ENCODE measurements at places on chromosomes 5 and 9.

- no peak for DNase-seq
Observed at GRCh38 chr5:116273448-116274242, 188.8 kb downstream of the COMMD10 start.

GRCh38 chr5:145176041-145176440 lies 659.1 kb downstream of the PRELID2 start:
- no peak for DNase-seq

DNA sequence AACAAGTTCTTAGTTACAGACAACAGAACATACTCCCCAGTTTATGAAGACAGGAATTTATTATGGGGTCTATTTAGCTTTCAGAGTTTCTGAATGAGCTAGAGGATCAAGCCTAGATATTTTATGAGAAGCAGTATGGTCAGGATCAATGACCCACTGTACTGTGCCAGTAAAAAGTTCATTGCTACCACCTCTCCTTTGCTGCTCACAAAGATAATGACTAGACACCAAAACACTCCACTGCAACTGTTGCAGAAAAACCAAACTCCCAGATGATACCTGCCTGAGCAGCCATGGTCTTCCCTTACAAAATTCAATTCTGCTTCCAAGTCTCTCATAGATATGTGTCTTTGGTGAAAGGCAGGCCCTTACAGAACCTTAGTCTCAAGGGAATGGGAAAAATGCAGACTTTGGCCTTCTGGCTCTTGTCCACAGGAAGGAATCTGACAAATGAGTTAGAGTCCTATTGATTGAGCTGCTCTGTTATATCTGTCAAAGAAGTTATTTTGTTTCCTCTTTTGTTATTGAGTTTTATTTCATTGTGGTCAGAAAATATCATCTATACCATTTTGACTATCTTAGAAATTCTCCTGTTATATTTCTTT lies 74.7 kb upstream of the RASGRF2 start:
- DNase-seq: no peak

GRCh38 chr9:23538461-23539003 lies 287.5 kb downstream of the ELAVL2 start:
- DNase-seq: no peak

DNA sequence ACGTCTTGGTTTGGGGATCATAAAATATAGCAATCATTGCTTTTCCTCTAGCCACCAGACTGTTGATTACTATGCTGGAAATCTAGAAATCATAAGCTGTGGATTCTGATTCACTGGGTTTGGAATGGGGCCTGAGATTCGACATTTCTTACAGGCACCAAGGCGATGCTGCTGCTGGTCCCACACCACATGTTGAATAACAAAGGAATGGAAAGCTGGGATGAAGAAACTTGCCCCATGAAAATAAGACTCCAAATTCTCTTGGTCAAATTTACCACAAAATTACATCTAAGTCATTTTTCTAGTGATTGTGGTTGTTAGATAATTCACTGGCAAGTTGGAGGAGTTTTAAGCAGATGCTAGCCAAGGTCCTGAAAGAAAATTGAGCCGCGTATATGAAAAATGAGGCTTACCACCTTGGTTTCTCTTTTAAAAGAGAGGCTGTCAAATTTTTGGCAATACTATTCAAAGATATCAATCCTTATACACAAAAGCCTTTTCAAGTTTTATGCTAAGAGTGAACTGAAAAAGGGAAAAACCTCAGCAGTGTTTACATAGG lies 23.0 kb upstream of the MEIKIN start:
- DNase-seq: no peak

- no peak for DNase-seq
Observed at GRCh38 chr5:168656633-168657032, 77.5 kb upstream of the PANK3 start.

DNA sequence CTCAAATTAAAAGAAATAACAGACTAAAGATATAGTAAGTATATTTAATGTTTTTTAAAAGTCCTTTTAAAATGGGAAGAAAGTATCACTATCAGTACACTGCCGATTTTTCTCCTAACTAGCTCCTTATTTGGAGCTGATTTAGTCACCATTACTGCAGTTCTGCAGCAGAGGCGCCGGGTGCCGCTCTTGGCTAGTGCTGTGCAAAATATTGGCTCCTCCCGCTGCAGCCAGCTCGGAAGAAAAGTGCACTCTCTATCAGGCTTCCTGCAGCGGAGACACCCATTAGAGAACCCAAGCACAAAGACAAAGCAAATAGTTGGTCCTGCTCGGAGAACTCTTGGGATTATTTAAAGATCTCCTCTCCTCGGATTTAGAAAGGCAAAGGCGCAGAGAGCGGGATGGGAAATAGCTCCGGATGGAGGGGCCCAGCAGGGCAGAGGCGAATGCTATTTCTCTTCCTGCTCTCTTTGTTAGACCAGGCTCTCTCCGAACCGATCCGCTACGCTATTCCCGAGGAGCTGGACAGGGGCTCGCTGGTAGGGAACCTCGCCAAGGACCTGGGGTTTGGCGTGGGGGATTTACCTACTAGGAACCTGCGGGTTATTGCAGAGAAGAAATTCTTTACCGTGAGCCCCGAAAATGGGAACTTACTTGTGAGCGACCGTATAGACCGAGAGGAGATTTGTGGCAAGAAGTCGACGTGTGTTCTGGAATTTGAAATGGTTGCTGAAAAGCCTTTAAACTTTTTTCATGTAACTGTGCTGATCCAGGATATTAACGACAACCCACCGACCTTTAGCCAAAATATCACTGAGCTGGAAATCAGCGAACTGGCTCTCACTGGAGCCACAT lies at the start of gene PCDHGB3:
PCDHGB3 (plus strand) TSS at position 249 of the 855 bp plus-strand sequence; CDS start at position 402, 153 bp downstream.
- DNase-seq: no peak

DNA sequence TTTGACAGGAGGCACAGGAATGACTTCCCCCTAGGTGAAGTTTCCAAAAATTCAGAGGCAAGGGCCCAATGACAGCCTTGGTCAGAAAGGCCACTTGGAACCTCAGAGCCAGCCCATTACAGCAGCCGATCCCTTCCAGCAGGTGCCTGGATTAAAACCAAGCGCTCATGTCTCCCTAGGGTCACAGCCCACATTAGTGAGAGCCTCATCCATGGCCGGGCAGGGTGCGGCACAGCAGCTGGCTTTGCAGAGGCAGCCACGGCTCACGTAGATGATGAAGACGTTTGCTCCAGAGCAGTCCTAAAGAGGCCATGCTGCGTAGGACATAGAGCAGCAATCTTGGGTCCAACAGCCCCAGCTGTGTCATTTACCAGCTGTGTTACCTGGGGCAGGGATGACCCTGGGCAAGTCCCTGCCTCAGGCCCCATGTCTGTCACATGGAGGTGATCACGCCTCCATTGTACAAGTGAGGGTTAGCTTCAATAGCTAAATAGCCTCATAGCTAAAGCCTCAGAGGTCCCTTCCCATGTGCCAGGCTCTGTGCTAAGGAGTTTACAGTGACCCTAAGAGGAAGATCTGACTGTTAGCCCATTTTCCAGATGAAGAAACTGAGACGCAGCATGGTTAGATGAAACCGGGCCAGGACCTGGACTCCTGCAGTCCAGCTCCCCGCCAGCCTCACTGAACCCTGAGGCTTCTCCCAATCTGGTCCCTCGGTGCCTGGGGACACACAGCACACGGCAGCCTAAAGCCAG lies 39.2 kb downstream of the NEK6 start:
- no peak for DNase-seq

DNA sequence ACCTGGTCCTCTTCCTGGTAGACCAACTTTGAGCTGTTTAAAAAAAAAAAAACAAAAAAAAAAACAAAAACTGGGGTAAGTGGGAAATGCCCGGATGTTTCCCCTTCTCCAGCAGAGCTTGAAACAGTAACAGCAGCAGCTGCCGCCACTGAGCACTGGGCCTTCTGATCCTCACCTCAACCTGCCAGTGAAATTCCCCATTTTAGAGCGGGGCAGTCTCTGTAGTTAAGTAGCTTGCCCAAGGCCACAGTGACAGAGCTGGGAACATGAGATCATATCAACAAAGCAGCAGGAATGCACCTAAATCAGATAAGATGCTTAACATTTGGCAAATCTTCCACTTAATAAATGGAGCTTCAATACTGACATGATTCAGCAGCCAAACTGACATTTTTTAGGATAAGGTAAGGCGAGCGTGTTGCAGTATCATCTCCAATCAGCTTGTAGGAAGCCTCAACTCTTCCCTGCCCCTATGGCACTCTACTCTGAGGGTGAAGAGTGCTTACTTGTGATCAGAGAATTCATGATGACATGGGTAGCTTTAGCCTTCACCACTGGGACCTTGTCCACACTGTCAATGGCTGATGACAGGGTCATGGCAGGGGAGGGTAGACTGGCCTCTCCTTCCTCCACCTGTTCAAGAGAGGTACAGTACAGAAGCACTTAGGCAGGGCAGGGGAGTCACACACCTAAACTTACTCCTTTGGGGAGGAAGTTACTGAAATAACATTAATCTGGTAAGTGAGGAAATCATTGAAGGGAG lies 9.3 kb downstream of the KIAA1191 start:
- no peak for DNase-seq

DNA sequence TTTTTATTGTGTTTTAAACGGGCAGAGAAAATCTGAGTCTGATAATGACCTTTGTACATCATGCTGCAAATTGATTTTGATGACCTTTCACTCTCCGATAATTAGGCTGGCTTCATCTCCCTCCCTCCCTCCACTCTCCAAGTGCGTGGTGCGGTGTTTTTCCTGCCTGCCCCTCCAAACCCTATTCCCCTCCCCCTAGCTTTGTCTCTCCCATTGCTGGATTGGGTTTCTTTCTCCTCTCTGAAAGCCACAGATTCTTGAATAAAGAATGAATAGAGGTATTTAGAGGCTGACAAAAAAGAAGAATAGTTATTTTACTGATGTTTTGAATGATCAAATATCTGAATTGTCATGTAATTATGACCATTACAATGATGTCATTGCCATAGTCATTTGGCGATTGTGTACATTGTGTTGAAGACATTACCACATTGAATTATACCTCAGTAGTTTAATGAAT lies 571.1 kb upstream of the ZNF608 start:
- no peak for DNase-seq

DNA sequence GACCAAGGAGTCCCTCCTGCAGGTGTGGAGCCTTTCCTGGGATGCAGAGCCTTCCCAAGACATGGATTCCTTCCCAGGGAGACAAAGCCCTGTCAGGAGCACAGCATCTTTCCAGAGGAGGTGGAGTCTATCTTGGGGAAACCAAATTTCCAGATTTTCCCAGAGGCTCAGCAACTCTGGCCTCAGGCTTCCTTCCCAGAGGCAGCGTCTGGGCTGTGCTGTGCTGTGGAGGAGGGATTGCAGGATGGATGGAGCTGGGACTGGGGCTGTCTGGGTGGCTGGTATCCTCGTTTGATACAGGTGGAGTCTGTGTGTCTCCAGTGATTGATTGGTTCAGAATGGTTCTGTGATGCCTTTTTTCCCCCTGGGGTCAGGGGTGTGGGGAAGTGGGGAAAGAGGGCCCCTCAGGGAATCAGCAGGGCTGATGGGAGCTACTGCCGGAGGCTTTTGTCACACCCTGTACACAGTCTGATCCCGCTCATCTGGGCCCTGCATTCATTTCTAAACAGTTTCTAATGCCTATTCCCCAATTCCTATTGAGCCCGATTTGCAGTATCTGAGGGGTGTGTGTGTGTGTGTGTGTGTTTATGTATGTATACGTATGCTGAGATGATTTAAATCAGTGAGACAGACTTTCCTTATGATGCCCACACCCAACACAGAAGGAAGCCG lies 16.0 kb downstream of the OR13J1 start:
- no peak for DNase-seq

DNA sequence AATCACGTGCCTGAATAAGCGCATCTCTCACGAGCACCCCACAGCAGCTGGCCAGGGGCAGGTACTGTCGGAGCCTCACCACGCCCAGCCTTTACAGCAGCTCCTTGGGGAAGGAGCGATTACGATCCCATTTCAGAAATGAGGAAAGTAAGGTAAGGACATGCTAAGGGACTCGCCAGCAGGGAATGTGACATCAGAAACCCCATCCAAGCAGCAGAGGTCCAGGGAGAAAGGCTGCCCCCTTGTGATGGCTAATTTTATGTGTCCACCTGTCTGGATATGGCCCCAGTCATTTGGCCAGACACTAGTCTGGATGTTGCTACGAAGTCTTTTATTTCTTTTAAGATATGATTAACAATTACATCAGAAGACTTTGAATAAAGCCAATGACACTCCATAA lies 77.3 kb downstream of the UBE2QL1 start:
- no peak for DNase-seq

DNA sequence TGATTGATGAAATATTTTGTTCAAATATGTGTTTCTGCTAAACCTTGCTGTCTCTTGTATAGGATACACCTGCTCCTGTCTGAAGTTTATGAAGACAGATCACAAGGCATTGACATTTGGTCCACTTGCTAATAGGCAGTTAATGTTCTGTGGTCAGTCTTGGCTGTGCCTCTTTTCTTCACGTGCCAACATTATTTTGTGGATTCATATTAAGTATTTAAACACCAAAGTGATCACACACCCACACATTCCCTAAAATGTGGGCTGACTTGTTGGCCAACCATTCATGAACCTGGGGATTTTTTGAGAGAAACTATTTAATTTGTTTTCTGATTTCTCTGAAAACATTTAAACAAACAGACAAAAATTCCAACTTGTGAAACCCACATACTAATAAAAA lies 33.7 kb downstream of the ZNF462 start:
- DNase-seq: no peak

DNA sequence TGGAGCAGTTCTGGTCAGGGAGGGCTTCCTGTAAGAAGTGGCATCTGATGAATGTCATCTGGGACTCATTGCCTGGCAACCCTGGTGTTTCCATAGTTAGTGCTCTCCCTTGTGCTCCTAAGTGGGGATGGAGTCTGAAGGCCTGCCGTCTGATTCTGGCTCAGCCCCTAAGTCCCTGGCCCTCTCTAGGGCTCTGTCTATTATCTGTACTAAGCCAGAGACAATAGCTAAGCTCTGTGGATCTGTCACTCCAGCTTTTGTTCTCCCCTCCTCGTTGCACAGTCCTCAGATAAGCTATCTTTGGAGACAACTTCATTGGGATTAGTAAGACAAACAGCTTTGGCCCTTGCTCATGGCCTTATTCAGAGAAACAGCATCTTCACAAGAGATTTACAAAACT lies 30.6 kb upstream of the TTC1 start:
- DNase-seq: no peak

- no peak for DNase-seq
Observed at GRCh38 chr5:144295284-144295683, 124.6 kb downstream of the KCTD16 start.

DNA sequence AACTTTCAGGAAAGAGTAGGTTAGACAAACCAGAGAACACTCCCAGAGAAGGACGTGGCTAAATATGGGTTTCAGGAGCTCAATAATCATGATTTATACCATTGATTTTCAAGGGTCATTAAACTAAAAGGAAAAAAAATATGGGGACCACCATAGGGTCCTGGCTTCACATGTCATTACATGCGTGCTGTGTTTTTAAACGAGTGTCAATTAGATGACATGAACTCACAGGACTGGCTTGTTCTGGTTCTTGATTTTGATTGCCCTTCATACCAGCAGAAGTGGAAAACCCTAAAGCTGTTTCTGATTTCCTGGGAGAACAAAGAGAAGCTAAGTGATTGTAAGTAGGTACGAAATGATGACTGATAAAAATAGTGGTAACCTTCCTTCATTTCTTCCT lies 5.8 kb downstream of the ACOT12 start:
- no peak for DNase-seq

GRCh38 chr9:135693771-135694170 lies 5.5 kb downstream of the SOHLH1 start:
- DNase-seq: no peak
